ENCODE measurements at places on chromosomes 1 and 21.

DNA sequence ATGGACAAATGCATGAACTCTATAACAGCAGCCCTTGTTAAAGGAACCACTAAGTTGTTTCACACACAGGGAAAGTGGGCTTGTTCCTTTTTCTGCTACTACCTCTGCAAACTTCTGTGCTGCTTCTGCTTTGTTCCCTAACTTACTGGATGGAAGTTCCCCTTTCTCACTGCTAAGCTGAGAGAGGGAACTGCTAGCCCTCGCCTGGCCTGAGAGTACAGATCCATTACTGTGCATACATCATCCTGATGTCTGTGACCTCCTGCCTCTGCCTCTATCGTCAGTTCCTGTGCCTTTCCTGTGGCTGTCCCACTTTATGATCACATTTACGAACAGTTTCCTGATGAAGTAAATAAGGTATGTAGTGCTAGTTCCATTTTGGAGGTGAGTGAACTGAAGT, 3.5 kb downstream of the GNAT2 start:
- DNase-seq: no peak

DNA sequence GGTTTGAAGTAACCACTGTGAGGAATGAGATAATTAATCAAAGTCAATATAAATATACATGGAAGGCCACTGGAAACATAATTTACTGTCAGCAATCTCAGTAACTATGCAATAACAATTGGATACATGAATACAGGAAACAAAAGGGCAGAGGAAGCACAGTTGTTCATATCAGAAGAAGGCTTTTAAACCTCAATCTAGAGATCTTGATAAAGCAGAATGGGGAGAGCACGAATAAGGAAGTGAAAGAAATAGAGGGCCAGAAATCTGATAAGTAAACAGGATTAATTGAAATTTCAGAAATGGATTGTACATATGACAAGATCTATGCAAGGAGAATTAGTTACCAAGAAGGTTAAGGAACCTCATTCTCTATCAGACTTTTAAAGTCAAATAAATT, 93.0 kb downstream of the EVI5 start:
- DNase-seq: no peak

DNA sequence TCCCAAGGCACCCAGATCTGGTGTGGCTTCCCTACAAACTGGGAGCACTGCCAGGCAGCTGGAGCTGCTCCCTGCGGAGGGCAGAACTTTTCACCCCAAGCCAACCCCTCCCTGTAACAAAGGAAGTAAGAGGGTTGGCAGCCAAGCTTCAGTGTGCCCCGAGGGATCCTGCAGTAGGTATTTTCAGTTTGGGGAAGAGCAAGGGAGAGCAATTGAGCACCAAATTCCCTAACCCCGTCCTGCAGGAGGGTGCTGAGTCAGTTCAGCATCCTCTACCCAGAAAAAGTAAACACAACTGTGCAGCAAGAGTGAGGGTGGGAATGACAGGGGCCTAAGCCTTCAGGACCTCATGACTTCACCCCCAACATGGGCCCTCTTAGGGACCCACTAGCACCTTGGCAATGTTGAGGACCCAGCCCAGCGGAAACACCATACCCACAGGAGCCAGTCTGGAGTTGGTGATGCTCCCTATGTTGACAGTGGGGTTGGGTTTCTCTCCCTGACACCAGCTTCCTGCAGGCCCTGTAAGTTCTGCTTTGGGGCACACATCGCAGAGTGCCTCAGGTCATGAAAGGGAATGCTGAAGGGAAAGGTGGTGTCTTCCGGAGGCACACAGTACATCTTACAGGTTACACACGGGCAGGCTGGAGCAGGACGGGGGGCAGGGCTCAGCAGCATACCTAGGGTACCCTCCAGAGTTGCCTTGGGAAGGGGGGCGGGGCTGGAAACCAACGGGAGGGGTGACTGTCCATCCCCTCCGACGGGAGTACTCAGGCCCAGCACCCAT, 14.8 kb downstream of the SH3BP5L start:
- no peak for DNase-seq

DNA sequence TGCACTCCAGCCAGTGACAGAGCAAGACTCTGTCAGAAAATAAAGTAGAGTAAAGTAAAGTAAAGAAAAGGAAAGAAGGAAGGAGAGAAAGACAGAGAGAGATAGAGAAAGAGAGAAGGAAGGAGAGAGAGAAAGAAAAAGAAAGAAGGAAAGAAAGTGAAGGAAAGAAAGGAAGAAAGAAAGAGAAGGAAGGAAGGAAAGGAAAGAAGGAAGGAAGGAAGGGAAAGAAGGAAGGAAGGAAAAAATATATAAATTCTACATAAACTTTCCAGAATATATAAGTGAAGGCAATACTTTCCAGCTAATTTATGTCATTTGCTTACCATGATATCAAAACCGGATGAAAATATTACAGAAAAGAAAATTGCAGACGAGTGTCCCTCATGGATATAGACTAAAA, 71.7 kb upstream of the GPR52 start:
- no peak for DNase-seq

GRCh38 chr1:35894183-35894582, 11.2 kb downstream of the AGO1 start:
- no peak for DNase-seq

- no peak for DNase-seq
Measured at GRCh38 chr1:200505257-200505656, 95.4 kb upstream of the ZNF281 start.

GRCh38 chr1:214241060-214241459, 39.9 kb upstream of the SMYD2 start:
- DNase-seq: no peak

DNA sequence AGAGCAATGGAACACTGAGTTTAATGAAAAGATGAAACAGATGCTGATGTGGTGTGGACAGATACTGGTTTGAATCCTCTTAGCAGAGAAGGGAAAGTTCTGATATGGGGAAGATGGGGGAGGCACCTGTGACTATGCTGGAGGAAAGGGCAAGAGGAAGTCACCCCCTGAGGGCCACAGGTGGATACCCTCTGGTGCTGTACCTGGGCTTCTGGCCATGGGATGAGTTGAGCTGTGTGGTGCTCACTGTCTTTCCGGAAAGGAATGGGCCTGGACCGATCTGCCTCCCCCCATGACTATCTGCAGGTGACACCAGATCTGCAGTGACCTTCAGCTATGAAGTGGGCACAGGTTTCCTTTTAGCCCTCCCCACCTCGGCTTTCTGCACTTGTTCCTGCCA, 52.4 kb downstream of the IER5 start:
- DNase-seq: no peak

- no peak for DNase-seq
Measured at GRCh38 chr1:9146156-9146555, 17.3 kb upstream of the GPR157 start.

DNA sequence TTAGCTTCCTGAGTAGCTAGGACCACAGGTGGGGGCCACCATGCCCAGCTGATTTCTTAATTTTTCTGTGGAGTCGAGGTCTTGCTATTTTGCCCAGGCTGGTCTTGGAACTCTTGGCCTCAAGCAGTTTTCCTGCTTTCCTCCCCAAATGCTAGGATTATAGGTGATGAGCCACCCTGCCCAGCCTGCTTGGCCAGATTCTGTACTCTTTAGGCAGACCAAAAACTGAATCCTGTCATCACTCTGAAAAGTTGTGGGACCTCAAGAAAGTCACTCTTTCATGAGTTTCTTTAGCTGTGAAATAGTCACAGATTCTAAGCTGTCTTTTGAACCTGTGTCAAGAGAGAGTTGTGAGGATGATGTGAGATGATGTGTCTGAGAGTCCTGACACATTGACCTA, 105.4 kb downstream of the CAMTA1 start:
- DNase-seq: no peak

GRCh38 chr1:197149340-197149739, 2.9 kb upstream of the ASPM start:
- no peak for DNase-seq

DNA sequence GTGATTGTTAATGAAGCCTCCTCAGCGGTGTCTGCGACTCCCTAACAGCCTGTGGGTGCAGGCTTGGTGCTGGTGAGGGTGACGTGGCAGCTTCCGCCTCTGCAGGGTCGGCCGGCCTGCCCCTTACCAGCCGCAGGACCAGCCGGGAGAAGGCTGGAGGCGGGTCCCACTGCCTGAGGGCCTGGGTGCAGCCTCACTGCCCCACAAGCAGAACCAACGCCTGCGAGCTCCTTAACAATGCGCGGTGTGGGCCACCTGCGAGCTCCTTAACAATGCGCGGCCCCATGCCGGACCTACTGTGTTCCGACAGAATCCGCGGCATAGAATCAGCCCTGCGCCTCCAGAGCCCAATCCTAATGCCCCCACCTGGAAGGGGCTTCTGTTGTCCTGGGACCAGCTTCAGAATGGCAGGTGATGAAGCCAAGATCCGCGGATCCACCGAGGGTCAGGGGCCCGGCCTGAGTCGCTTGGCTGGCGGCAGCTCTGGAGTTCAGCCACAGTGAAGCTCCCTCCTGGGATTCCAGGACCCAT, 54.4 kb upstream of the AJAP1 start:
- no peak for DNase-seq

DNA sequence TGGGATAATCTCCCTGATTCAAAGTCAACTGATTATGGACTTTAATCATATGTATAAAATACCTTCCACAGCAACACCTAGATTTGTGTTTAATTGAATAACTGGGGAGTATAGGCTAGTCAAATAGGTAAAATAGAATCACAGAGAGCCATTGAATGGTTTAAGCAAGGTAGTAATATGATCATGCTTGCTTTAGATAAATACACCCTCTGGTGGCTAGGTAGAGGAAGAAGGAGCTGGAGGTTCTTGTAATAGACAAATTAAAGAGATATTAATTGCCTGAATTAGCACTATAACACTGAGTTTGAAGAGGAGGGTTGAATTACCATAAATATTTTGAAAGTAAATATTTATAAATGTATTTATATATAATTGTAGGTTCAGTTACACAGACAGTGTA, 40.3 kb downstream of the DIRAS3 start:
- DNase-seq: no peak

- DNase-seq: no peak
Measured at GRCh38 chr1:61506236-61506635, 218.7 kb downstream of the TM2D1 start.

DNA sequence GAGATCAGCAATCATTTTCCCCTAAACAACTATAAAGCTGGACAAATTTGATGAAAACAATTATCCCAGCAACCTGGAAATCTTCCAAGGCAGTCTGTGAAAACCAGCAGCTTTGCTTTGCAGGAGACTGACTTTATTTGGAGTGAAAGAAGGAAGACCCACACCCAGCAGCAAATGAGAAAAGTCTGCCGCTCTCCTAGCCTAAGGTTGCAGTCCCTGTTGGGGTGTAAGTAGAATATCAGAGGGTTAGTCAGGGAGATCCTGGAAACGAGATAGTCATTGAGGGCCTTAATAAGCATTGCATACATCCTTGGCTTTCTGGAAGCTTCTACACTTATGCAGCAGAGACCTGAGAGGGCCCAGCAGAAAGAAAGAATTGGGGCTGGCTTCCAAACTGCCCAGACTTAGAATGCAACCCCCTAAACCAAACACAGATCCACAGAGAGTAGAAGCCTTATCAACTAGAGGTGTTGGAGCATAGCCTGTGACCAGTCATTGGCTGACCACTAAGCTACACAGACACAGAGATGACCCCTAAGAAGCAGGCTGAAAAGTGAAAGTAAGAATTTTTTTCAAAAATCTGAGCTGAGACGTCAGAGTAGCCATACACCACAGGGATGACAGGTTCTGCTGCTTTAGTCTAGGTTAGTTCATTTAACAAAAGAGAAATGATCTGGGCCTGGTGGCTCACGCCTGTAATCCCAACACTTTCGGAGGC, 98.3 kb downstream of the LYPLAL1 start:
- DNase-seq: no peak

GRCh38 chr1:218397752-218398339, 52.7 kb downstream of the TGFB2 start:
- no peak for DNase-seq

DNA sequence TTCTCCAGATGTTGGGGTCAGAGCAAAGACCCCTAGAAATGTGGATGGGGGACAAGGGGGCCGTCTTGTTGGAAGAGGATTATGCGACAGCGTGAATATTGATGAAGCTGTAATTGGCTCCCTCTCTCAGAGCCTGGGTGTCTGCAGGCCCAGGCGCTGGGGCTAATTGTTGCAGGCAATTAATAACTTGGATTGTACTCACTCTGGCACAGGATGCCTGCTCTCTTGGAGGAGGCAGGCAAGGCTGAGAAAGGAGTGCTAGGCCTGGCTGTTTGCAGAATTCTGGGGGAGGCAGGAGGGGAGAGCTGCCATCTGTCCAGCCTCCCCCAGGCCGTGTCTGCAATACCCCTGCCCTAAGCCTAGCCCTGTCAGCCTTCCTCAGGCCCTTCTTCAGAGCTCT, 4.1 kb upstream of the DISP3 start:
- no peak for DNase-seq

DNA sequence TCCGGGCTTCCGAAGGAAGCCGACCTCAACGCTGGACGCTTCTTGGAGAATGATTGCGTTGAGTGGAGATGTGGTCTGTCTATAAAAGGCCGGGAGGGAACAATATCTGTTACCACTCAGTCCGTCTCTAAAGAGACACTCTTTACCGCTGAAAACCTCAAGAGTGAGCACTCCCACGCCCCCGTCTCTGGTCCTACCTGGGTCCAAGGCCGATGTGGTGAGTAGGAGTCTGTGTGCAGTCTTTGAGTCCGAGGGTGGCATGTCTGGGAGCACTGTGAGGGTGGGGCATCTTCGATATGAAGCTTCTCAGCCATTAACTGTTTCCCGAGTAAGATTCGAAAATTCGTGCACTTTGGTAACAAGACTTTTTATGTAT, 576 bp downstream of the ZFP69 start:
- DNase-seq: peak; percentile 21

DNA sequence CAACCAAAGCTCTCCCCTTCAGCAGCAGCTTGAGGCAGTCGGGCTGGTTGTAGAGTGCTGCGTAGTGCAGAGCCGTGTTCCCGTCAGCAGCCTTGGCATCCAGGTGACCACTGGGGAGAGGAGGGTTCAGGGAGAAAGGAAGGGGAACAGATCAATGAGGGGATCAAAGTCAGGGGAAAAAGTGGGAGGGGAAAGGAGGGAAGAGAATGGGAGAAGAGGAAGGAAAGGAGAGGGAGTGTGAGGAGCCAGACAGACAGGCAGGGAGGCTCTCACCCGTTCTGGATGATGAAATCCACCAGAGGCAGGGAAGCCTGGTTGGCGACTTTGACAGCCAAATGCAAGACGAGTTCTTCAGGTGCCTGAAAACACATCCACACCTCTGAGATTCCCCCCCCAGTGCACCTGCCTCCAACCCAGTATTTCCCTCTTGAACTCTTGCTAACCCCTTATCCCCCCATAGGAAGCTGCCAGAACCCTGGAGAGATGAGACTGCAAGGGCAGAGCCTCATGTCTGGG, 9.8 kb upstream of the TCEA3 start:
- DNase-seq: no peak

DNA sequence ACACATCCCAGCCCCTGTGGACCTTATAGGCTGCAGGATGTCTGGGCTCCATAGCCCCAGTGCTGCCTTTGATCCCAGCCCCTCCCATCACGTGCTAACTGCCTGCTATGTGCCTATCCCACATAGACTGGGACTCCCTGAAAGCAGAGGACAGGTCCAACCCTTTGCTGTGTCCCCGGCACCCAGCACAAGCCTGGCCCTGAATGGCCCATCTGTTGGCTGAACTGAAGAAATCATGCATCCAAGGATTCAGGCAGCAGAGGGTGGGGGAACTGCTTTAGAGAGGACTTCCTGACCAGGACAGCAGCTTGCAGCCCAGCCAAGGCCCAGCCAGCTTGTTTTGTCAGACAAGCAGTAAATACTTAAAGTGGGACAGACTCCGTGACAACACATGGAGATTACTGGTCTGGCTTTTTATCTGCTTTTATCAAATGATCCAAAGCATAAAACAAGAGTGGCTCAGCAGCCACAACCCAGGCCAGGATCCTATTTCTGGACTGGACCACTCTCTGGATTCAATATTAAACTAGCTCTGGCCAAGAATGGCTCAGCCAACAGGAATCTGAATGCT, 69.3 kb downstream of the GLIS1 start:
- no peak for DNase-seq

- DNase-seq: no peak
Measured at GRCh38 chr1:7389906-7390603, 381.0 kb upstream of the VAMP3 start.

Measured in right renal cortex interstitium (tissue), 3 donors.